Common myeloid progenitor, CD34-positive (primary cell): ENCODE measurements at places on chromosomes 16 and 17.

DNA sequence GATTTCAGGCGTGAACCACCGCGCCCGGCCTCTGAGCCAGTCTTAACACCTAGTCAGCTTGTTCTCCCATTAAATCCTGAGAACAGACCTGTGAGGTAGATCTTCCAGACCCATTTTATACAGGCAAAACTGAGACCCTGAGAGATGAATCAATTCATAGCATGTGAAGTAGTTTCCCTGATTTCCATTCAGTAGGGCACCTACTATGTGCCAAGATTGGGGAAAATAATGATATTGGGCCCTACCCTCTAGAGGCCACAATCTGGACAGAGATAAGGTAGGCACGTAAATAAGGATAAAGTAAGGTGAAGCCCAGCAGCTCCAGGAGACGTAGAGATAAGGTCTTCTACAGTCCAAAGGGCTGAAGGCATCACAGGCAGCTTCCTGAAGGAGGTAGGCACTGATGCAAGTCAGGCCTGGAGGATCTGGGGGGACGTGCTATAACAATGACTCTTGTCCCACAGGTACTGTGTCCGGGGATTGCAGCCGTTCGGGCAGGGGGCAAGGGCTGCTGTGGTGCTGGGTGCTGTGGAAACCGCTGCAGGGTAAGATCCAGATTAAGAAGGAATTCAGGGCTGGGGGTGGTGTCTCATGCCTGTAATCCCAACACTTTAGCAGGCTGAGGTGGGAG, 5.7 kb downstream of the VMO1 start:
- H3K4me1 ChIP-seq = no peaks in the 10 kb centered on the region
- no peaks in the 10 kb centered on the region for H3K36me3 ChIP-seq
- H3K27ac ChIP-seq = no peak overlapping the region
- no peak for DNase-seq
- H3K27me3 ChIP-seq = peaks cover 38% of the 10 kb centered on the region

- no peak for DNase-seq
- H3K4me1 ChIP-seq = no peaks in the 10 kb centered on the region
- no peak overlapping the region for H3K27ac ChIP-seq
- H3K36me3 ChIP-seq = no peaks in the 10 kb centered on the region
- no peaks in the 10 kb centered on the region for H3K27me3 ChIP-seq
- H3K4me3 ChIP-seq = no peak overlapping the region
These were observed 14.3 kb upstream of the RBBP6 start for GRCh38 chr16:24524855-24525677.

DNA sequence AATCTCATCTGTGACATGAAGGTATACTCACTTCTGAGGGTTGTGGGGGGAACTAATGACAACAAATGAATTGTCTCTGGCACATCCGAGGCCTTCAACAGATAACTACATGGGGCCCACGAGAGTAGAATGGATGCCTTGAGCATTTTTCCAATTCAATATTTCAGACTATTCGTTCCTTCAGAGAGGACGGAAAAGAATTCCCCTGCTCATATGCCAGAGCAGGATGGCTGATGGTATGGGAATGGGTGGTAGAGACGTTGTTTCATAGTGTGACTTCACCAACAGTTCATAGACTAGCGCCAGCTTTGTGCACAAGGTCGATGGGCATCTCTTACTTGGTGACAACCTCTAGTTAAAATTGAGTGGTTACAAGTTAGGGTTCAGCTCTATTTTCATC, 61.3 kb downstream of the HLF start:
- no peak for DNase-seq
- H3K27ac ChIP-seq = no peak overlapping the region
- no peak overlapping the region for H3K4me3 ChIP-seq

DNA sequence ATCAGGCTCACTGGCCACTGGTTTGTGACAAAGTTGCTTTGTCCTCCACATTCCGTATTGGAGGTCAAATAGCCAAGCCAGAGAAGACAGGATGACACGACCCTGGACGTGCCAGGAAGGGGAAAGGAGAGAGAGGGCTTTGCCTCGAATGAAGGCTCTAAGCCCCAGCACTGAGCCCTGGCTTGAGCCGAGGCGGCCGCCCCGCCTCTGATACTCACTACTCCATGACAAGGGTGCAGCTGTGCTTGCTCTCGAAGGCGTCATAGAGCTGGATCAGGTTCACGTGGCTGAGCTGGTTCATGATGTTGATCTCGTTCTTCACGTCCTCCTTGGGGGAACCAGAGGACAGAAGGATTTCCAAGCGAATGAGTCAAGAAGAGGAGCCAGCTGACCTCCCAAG, 19.3 kb downstream of the MYLK3 start:
- no peaks in the 10 kb centered on the region for H3K36me3 ChIP-seq
- H3K4me3 ChIP-seq = no peak overlapping the region
- no peak overlapping the region for H3K27ac ChIP-seq
- no peak for DNase-seq

- DNase-seq = no peak
- H3K4me1 ChIP-seq = peaks cover 29% of the 10 kb centered on the region
- H3K36me3 ChIP-seq = peaks cover 15% of the 10 kb centered on the region
- no peak overlapping the region for H3K4me3 ChIP-seq
- no peaks in the 10 kb centered on the region for H3K27me3 ChIP-seq
- H3K27ac ChIP-seq = no peak overlapping the region
These were observed 17.0 kb downstream of the PIK3R5 start for GRCh38 chr17:8948462-8948861.

GRCh38 chr16:9270424-9270823, 179.0 kb downstream of the HAPSTR1 start:
- H3K27me3 ChIP-seq = no peaks in the 10 kb centered on the region
- H3K4me3 ChIP-seq = no peak overlapping the region
- no peaks in the 10 kb centered on the region for H3K36me3 ChIP-seq
- no peak for DNase-seq
- H3K27ac ChIP-seq = no peak overlapping the region

- no peaks in the 10 kb centered on the region for H3K27me3 ChIP-seq
- no peak overlapping the region for H3K27ac ChIP-seq
- no peaks in the 10 kb centered on the region for H3K36me3 ChIP-seq
- H3K4me1 ChIP-seq = no peaks in the 10 kb centered on the region
- DNase-seq = no peak
- H3K4me3 ChIP-seq = no peak overlapping the region
These were observed 304.4 kb upstream of the AXIN2 start for GRCh38 chr17:65865715-65866425.

- no peaks in the 10 kb centered on the region for H3K27me3 ChIP-seq
- no peaks in the 10 kb centered on the region for H3K36me3 ChIP-seq
- no peaks in the 10 kb centered on the region for H3K4me1 ChIP-seq
- no peak for DNase-seq
These were observed 606.3 kb upstream of the CDH11 start for GRCh38 chr16:65728167-65728566.

GRCh38 chr17:80720610-80721577, 176.3 kb downstream of the RPTOR start:
- no peak overlapping the region for H3K4me3 ChIP-seq
- DNase-seq = no peak
- H3K4me1 ChIP-seq = no peaks in the 10 kb centered on the region
- H3K27me3 ChIP-seq = no peaks in the 10 kb centered on the region
- no peaks in the 10 kb centered on the region for H3K36me3 ChIP-seq
- H3K27ac ChIP-seq = no peak overlapping the region

GRCh38 chr17:5800646-5801045, 216.3 kb upstream of the NLRP1 start:
- H3K4me3 ChIP-seq = no peak overlapping the region
- DNase-seq = no peak
- H3K36me3 ChIP-seq = no peaks in the 10 kb centered on the region
- peaks cover 52% of the 10 kb centered on the region for H3K27me3 ChIP-seq

GRCh38 chr17:12522743-12523183, 142.9 kb upstream of the MYOCD start:
- H3K4me1 ChIP-seq = no peaks in the 10 kb centered on the region
- H3K4me3 ChIP-seq = no peak overlapping the region
- DNase-seq = no peak
- no peaks in the 10 kb centered on the region for H3K27me3 ChIP-seq
- H3K27ac ChIP-seq = no peak overlapping the region
- no peaks in the 10 kb centered on the region for H3K36me3 ChIP-seq

DNA sequence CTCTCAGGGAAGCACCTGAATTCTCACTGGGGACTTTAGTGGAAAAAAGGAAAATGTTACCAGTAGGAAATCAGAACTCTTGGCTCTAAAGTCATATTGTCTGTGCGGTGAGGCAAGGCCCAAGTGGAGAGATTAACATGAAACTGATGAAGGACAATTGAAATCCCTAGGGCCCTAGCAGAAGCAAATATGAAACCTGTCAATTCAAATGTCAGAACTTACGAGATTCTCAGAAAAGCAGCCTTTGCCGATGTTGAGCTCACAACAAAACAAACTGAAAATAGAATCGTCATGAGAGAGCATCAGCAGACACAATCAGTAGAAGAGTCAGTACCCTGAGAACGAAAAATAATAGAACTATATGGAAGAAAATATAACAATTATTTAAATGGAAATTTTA, 108.8 kb downstream of the ELAC2 start:
- H3K4me3 ChIP-seq = no peak overlapping the region
- no peak for DNase-seq
- H3K27ac ChIP-seq = no peak overlapping the region

DNA sequence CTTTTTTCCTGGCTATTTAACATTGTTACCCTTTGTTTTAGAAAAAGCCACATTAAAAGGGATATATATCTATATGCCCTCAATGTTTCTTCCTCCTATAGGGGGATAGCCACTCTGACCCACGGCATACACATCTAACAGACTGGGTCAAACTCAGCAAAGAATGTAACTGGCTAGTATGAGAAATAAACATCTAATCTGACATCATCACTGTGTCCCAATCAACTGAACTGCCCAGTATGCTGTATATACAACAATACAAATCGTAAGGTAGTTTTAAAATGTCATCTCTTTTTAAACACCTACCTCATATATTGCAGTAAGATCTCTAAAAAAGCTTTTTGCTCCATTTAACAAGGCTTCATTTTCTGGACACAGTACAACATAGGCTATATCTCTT, 39.9 kb upstream of the INTS2 start:
- H3K36me3 ChIP-seq = peaks cover 31% of the 10 kb centered on the region
- no peak for DNase-seq
- H3K4me3 ChIP-seq = no peak overlapping the region
- peaks cover 4% of the 10 kb centered on the region for H3K4me1 ChIP-seq

GRCh38 chr17:44071772-44072171, 1.2 kb downstream of the G6PC3 start:
- no peak for DNase-seq
- H3K27ac ChIP-seq = peak overlapping the region; percentile 77
- H3K36me3 ChIP-seq = peaks cover 38% of the 10 kb centered on the region
- peak overlapping the region; percentile 73 for H3K4me3 ChIP-seq
- H3K4me1 ChIP-seq = peaks cover 36% of the 10 kb centered on the region

DNA sequence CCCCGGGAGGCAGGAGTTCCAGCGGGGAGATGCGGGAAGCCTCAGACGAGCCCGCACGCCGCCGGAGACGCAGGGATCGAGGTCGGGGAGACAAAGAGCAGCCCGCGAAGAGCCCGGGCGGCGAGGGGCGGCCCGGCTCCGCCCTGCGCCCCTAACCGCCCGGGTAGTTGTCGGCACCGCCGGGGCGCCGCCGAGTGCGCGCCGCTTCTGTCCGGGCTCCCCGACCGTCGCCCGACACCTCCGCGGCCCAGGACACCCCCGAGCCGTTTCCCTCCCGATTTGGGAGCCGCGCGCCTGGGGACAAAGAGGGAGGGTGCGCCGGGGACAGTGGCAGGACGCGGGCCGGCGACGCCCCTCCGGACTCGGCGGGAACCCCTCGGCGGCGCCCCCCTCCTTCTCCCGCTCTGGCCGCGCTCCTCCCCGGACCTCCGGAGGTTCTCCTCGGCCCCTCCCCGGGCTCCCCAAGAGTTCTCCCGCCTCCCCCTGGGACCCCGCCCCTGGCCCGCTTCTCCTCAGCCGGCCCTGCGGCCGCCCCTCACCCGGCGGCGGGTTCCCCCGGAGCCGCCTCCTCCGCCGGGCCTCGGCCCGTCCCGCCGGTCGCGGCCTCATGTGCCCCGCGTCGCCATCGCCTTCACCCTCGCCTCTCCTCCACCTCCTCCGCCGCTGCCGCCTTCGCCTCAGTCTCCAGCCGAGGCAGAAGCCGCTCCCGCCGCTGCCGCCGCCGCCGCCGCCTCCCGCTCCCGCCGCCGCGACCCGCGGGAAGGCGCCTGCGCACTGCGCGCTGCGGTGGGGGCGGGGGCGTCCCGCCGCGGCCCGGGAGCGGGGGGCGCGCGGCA, at the start of gene GJC1:
TSS of gene GJC1 (minus strand) at position 765 of the 836 bp plus-strand sequence. CDS start 24,470 bp downstream, outside the sequence.
- peak; percentile 24 for DNase-seq
- H3K36me3 ChIP-seq = no peaks in the 10 kb centered on the region
- H3K4me3 ChIP-seq = peak within 1 kb of the TSS; percentile 54
- H3K27ac ChIP-seq = no peak within 1 kb of the TSS
- H3K27me3 ChIP-seq = peaks cover 17% of the 10 kb centered on the region
